CD4-positive, alpha-beta memory T cell (primary cell): ENCODE measurements at places on chromosomes 2 and 18.

DNA sequence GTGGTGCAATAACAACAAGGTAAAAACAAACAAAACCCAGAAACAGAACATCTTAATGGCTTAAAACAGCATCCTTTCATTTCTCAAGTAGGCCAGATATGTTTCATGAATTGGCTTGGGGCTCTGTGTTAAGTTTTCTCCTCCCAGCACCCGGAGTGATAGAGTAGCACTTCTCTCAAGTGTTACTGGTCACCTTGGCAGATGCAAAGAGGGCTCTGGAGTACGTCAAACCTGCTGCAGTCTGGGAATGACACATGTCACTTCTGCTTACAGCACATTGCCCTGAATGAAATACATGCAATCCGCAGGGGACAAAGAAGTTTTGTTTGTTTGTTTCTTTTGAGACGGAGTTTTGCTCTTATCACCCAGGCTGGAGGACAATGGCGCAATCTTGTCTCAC is 639.3 kb downstream of the CNTNAP5 start:
- no peak for DNase-seq

GRCh38 chr2:136005462-136006196 is 20.2 kb upstream of the DARS1 start:
- DNase-seq, result no peak

- DNase-seq, result no peak
These were observed 20.2 kb upstream of the SFXN5 start for GRCh38 chr2:73091696-73092095.

DNA sequence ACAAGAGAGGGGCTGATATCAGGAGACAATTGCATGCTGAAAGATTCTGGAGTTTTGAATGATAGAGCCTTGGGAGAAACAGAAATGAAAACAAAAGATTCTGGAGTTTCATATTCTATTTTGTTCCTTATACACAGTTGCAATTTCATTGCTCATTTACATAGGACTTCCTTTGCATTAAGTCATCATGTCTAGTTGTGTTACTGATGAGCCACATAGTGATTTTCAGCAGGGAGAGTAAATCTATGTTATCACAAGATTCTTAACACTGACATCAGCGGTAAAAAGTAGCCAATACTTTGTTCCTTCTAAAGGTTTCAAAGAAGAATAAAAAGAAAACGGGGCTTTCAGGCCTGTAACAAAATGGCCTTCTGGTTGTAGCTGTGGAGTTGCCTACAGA is 7.1 kb downstream of the ADAM17 start:
- DNase-seq, result no peak

DNA sequence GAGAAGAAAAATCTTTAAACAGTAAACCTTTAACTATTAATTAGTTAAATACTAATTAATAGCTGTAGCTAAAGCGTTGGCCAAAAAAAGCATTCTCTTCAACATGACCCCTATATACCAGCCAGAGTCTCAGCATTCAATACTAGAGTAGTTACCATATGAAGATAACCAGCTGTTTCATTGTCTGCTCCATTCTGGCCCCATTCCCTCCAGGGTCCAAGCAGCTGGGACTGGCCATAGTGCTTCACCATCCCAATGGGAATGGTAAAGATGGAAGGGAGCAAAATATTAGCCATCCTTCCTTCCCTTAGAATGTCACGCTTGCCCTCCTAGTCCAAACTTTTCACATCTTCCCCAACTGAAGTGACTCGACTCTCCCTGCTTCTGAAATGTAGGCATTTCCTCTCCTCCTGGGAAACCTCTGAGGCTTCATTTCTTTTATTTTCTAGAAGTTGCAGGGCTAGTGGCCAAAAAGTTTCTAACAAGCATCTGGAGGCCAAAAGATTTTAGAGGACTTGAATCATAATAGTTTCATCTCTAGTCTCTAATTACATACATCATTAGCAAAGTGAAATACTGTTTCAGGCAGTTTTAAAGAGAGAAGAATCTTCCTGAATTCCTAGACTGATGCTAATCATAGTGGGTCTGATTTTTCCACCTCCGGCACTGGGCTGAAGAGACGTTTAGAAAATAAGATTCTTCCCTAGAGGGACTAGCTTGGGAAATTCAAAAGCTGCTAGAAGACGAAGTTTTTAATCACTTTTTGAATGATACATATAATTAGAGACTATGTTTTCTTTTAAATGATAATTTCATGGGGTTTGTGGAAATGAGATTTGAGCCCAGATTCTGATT is 52.7 kb downstream of the CCDC68 start:
- DNase-seq, result no peak

DNA sequence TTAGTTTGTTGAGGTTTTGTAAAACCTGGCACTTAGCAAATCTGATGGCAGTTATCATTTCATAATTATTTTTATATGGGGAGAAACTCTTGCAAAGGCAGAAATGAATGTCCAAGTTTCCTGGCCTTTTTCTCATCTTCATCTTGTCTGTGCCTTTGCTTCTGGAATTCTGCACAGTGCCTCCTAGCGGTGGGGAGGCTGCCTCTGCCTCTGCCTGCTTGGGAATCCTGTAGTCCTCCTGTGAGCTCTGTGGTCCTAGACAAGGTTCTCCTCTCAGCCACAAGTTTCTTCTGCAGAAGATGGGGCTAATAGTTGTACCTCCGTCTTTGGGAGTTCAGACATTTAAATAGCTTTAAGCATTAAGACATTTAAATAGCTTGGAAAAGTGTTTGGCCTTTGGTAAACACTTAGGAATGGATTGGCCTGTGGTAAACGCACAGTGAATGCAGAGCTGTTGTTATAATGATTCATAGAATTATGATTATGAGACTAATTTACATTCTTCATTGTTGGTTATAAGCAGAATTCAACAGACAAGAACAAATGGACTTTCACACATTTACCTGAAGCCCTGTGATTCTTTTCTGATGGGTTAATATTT is 101.2 kb downstream of the ZNF236 start:
- DNase-seq, result no peak
